Tongue (tissue), 3 donors: ENCODE measurements at places on chromosomes 3 and 15. TPM values are rescaled to one million over a fixed set of nuclear protein-coding genes. Genes with fewer than 3 reads are reported as not detected.

The NCK1 gene
- total RNA-seq: 54.3 TPM

The CILP gene
- total RNA-seq: 70.9 TPM

The PLA2G4E gene
- 1.9 TPM for total RNA-seq

The RHCG gene
- total RNA-seq: 70.4 TPM

The GUCA1C gene
- total RNA-seq: not detected

The IMPG2 gene
- total RNA-seq: 2.1 TPM

The PIGZ gene
- 2.4 TPM for total RNA-seq

The TM4SF1 gene
- total RNA-seq: 90.2 TPM

GRCh38 chr3:41608347-41608746 is 353.6 kb downstream of the ULK4 start:
- no peak for DNase-seq

DNA sequence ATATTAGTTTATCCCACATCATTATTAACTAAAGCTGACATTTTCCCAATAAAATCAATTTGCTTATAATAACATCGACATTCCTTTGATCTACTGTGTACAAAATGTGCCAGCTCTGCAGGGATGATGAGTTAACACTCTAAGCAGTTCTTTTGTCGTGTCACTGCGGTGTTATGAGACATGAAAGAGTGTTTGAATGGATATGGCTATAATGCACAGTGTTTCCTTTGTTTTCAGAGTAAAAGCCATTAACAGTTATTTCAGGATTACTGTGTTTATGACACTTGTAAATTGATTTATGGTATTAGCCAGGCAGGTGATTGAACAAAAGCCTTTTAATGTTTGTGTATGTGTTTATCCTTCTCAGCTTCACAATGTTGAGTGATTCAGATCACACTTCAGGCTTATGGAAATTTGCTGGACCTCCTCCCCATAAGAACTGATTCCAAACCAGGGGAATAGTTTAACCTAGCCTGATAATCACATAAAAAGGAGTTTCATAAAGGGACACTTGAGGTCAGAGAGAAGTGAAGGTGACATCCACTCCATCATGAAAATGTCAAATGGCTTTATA is 115.7 kb downstream of the CHL1 start:
- DNase-seq: no peak

DNA sequence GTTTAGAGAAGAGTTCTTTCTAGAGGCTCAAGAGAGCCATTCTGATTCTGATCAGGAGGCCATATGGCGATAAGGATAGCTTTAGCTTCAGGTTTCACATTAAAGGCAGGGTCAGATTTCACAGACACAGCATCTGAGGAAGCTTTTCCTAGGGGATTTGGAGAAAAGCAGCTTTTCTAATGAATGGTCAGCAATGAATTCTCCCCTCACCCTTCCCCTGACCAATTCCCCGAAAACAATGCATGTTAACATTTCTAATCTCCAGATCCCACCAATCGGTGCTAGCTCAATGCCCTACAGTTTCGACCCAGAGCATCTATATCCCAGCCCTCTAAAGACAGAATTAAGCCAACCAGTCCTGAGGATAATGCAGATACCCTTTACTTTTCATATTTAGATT is 9.8 kb downstream of the AGBL1 start:
- no peak for DNase-seq

DNA sequence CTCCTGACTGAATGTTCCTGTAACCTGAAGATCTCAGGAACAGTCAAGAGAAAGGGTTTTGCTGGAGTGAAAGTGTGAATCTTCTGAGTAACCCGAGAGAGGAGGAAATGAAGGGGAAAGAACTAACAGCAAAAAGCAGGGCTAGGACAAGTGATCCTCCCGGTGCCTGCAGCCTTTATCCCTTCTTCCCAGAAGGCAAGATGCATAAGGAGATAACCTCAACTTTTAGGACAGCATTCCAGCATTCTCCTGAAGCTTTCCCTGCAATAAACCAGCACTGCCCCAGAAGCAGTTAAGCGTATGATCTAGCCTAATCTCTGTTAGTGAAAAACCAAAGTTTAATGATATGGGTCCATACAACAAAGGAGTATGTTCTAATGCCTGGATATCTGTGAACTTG is 298.8 kb downstream of the MEX3B start:
- DNase-seq: no peak

DNA sequence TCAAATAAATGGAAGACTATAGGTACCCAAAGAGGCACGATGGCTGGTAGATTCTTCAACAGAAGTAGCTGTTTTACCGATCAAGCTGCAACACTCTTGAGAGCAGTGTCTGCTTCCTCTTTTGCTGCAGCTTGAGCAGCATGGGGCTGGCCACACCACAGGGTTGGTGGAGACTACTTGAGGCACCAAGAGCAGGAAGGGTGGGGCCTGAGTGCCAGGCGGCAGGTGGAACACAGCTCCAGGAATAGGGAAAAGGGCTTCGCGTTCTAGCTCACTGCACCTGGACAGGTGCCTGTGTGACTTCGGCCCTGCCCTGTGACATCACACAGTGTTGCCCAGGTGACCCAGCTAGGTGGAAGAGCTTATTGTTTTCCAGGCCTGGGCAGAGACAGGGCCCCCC is at the start of gene CCDC33:
CCDC33 (plus strand) TSS at position 365 of the 400 bp plus-strand sequence. CDS start 394 bp downstream, outside the sequence.
- no peak for DNase-seq

GRCh38 chr15:76460871-76461270 is 124.3 kb downstream of the ISL2 start:
- DNase-seq: no peak

DNA sequence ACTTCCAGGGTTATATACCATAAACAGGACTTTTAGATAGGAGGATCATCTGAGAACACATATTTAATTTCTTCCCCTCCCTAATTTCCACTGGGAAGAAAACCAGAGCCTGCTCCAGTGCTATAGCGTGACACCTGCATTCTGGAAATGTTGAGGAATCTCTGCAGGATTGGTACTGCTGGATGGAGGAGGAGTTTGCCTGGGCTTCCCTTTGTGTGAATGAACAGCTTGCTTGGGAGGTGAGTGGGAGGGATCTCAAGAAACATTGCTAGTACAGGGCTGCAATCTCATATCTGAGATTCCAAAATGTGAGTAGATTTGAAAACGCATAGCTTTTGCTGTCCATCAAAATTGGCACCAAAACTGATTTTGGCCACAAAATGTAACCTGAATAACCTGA is 295.9 kb upstream of the RGMA start:
- no peak for DNase-seq

GRCh38 chr3:122640437-122640999 is 40.1 kb upstream of the PARP14 start:
- no peak for DNase-seq

GRCh38 chr3:42871592-42872196 is 4.0 kb downstream of the CYP8B1 start:
- DNase-seq: peak; percentile 81

DNA sequence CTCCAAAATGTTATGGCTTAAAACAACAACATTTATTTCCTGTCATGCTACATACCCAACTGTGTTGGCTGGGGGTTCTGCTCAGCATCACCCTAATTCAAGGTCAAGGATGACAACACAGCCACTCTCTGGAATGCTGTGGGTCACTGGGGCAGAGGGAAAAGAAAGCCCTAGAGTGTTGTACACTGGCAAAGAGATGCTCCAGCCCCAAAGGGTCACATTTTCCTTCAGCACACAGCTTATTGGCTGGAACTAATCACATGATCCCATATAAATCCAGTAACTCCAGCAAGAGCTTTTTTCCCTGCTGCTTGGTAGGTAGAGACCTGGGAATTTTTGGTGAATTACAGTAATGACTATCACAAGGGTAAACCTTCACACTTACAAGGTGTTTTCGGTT is 1041.4 kb downstream of the NTRK3 start:
- DNase-seq: no peak

DNA sequence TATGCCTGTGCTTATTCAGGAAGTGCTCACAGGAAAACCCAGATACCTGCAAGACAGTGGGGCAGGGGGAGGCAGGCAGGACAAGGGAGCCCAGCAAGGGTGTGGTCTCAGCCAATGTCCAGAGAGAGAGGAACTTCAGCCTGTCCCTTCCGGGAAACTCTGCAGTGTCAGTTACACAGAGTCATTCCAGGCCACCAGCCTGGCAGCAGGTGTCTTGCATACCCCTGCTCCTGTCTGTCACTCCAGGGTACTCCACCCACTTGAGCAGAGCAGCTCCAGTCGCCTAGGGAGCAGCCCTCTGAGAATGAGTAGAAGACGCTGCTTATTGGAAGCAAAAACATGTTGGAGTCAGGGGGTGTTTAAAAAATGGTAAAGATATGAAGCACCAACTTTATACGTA is 431.2 kb upstream of the RGMA start:
- peak; percentile 86 for DNase-seq

DNA sequence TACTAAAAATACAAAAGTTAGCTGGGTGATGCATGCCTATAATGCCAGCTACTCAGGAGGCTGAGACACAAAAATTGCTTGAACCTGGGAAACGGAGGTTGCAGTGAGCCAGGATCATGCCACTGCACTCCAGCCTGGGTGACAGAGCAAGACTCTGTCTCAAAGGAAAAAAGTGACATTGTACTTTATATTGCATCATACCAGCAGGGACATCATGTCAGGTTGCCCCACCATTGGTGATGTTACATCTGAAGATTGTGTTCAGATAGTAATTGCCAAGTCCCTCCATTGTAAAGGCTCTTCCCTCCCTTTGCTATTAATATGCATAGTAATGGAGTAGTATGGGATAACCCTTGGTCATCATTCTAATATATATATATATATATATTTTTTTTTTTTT is 44.8 kb downstream of the FOXL2 start:
- no peak for DNase-seq

GRCh38 chr3:186532598-186533072 is 11.5 kb downstream of the CRYGS start:
- DNase-seq: no peak

GRCh38 chr3:138429665-138430064 is 4.8 kb upstream of the ESYT3 start:
- DNase-seq: no peak

DNA sequence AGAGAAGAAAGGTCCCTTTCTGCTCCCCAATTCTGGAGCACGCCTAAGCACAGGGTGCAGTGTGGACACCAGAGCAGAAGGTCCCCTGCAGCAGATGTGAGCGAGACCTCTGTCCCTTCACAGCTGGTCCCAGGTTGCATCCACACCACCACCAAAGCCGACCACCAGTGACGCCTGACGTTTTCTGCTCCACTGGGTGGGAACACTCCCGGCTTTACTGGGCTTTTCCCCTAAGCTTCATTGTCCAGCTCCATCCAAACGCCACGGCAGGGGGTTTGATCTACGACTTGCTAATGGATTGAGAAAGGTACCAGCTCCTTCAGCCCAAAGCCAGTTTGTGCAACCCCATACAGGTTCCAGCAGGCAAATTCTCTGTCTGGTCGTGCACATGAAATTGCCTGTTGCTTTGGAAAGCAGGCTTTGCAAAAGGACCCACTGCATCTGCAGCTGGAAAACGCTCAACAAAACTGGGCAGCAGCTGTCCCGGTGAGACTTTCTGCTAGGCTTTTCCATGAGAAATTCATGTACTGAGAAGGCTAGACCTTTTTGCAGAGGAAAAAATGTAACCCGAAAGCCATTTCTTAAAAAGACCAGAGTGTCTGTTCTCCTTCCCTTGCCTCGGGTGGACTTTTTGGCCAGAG is 31.1 kb downstream of the ADAMTS17 start:
- no peak for DNase-seq

- DNase-seq: no peak
Observed at GRCh38 chr3:177887475-177887874, 648.8 kb upstream of the KCNMB2 start.

DNA sequence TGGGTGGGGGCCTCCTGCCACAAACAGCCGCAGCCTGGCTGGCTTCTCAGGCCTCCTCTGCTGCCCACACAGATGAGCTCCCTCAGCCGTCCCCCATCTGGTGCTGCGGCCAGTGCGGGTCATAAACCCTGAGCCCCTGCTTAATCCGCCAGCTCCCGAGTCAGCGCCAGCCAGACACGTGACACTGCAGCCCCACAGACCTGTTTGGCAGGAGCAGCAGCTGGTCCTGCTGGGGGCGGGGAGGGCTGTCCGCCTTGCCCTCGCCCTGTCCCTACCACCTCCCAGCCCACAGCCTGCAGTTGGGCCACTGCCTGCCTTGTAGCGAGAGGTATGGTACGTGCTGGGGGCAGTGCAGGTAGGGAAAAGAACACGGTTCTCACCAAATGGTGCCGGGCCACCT is 86.2 kb downstream of the IQSEC1 start:
- DNase-seq: peak; percentile 51

GRCh38 chr3:27503526-27503925 is 19.3 kb upstream of the SLC4A7 start:
- DNase-seq: peak; percentile 70

DNA sequence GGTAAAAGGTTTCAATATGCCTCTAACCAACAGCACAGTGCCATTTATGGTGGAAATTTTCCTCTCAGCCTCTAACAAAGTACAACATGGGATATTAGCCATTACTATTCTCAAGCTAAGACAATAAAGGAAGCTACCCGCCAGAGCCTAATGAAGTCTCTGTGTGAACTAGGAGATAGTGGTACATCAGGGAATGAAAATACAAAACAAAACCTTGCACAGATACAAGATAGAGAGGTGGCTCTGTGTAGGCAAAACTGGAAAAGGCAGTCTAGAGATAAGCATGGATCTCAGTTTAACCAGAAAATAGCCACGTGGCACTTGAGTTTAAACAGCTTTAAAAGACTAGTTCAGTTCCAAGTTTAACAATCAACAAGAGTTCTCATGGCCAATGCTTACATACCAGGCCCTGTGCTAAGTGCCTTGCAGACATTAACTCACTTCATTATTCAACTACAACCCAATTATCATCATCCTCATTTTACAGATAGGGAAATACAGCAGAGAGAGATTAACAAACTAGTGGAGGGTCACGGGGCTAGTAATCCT is 279.3 kb downstream of the IGSF11 start:
- no peak for DNase-seq

DNA sequence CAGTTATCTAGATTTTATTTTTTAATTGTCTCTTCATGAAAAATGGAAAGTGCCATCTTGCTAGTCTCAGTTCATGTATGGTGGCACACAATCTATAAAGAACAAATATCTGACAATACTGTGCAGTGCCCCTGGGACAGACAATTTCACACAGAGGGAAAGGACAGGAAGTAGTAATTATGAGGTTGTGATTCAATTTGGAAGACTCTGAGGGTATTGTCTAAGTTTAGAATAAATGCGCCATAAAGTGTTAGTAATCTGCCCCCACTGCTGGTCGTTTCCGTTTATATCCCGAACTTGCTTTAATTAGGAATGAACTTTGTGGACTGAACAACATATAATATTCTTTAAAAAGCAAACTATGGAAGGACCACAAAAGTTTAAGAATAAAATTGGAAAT is 196.4 kb upstream of the SLC24A5 start:
- DNase-seq: no peak

- DNase-seq: no peak
Observed at GRCh38 chr3:52315006-52315405, 1.1 kb upstream of the DNAH1 start.

- DNase-seq: no peak
Observed at GRCh38 chr3:128351546-128351945, 115.1 kb downstream of the DNAJB8 start.

DNA sequence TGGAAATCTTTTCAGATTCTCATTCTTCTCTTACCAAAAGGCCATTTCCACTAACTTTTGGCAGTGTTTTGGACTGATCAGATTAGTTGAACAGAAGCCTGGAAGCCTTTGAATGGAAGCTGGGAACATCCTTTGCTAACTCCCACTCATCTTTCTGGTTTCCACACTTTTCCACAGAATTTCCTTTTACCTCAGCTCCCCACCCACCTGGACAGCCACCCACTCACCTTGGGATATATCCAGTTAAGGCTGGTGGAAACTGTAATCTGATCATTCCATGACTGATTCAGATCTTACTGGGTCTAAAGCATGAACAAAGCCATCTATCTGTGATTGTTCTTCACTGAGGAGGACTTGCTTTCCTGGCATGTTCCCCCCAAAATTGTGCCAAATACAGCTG is 119.5 kb downstream of the CCNL1 start:
- DNase-seq: no peak

- peak; percentile 33 for DNase-seq
Observed at GRCh38 chr15:66765478-66766281, 63.6 kb downstream of the SMAD6 start.
